ENCODE measurements at places on chromosomes 5 and 9. TPM values are rescaled to one million over a fixed set of nuclear protein-coding genes. Genes with fewer than 3 reads are reported as not detected.

GPX3 gene
- 20.3 TPM for total RNA-seq

TMEFF1 gene
- 0.59 TPM for total RNA-seq

HMHB1 gene
- total RNA-seq = not detected

SPINK13 gene
- 0.31 TPM for total RNA-seq

PCDHGA10 gene
- 0.02 TPM for total RNA-seq

FAM153A gene
- not detected for total RNA-seq
